ENCODE measurements at places on chromosomes 2 and 18. TPM values are rescaled to one million over a fixed set of nuclear protein-coding genes. Genes with fewer than 3 reads are reported as not detected.

The TEX44 gene
- not detected for total RNA-seq

The CCDC121 gene
- 0.88 TPM for total RNA-seq

The TUBA3D gene
- not detected for total RNA-seq

The ANKRD44 gene
- total RNA-seq, result 11.5 TPM

The FAM237A gene
- total RNA-seq, result not detected

The EHD3 gene
- 6.6 TPM for total RNA-seq

The TFPI gene
- 239 TPM for total RNA-seq

The RAB6D gene
- not detected for total RNA-seq

The TACR1 gene
- total RNA-seq, result 0.29 TPM

The COL6A3 gene
- total RNA-seq, result 482 TPM

The ALK gene
- not detected for total RNA-seq

The SMARCAL1 gene
- total RNA-seq, result 21.2 TPM

The ZNF521 gene
- total RNA-seq, result 41.8 TPM

The RNF103 gene
- total RNA-seq, result 17.1 TPM
